DND-41 (cell line): ENCODE measurements at places on chromosomes 11 and 22.

DNA sequence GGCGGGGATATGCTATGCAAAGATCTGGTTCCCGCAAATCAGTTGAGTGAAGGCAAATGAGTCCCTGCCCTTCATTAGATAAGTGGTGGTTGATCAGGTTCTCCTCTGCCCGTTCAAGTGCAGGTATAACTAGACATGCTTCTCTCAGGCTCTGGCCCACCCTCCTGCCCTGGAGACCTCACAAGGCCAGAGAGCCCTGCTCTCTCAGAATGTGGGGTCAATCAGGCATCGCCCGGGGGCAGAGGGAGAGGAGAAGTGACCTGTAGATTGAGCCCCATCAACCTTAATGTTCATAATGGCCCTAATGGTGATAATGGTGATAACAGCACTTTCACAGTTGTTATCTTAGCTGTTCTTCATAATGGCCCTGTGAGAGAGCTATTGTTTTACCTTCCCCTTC is 224.3 kb downstream of the DSCAML1 start:
- no peak for DNase-seq

GRCh38 chr11:65589444-65590239 is 6.0 kb downstream of the KCNK7 start:
- peak; percentile 39 for DNase-seq

DNA sequence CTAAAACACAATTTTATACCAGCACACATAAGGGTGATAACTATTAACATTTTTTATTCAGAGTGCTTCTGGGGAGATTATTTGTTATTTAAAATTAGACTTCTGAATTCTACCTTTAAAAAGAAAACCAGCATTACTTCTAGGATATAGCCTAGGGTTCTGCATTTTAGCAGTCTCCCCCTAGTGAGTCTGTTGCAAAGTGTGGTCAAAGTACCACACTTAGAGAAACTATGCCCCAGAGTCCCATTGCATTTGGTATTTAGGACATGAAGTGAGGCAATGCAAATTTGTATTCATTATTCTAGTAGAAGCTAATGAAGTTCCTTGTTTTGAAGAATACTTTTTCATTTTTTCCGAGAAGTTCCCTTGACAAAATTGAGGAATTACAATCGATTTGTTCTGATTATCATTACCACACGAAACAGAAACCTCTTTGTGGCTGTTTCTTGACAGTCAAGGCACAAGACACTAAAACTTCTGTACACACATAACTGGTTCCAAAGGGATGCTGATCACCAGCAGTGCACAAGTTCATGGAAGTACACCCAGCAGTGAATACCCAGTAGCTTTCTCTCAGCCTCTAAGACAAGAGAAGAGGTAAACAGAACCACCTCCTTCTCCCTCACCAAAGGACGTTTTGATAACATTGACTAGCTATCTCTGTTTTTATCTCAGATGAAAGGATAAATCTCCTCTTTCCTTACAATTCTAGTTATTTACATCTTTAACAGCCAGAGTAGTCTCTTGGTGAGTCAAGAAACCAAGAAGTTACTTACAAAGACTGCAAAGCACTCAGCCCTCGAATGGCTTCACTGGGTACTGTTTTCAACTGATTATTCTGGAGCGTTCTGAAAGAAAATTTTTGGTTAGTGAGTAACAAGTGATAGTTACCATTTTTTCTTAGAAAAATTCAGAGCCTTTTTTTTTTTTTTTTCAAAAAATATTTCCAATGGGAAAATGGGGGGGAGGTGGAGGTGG is 27.6 kb upstream of the CCDC34 start:
- DNase-seq: no peak

GRCh38 chr11:60240662-60241061 is 2.3 kb downstream of the MS4A4E start:
- no peak for DNase-seq

- no peak for DNase-seq
These were observed 80.4 kb downstream of the TRMU start for GRCh38 chr22:46415776-46416519.

GRCh38 chr11:69963533-69964246 is 114.4 kb upstream of the ANO1 start:
- no peak for DNase-seq

- DNase-seq: no peak
These were observed at the start of gene DBX1 for GRCh38 chr11:20160425-20161229. TSS of gene DBX1 (minus strand) at chr11:20160475. CDS start at chr11:20160324, 151 bp downstream.

GRCh38 chr22:19455585-19456370 is 8.3 kb upstream of the C22orf39 start:
- DNase-seq: no peak

DNA sequence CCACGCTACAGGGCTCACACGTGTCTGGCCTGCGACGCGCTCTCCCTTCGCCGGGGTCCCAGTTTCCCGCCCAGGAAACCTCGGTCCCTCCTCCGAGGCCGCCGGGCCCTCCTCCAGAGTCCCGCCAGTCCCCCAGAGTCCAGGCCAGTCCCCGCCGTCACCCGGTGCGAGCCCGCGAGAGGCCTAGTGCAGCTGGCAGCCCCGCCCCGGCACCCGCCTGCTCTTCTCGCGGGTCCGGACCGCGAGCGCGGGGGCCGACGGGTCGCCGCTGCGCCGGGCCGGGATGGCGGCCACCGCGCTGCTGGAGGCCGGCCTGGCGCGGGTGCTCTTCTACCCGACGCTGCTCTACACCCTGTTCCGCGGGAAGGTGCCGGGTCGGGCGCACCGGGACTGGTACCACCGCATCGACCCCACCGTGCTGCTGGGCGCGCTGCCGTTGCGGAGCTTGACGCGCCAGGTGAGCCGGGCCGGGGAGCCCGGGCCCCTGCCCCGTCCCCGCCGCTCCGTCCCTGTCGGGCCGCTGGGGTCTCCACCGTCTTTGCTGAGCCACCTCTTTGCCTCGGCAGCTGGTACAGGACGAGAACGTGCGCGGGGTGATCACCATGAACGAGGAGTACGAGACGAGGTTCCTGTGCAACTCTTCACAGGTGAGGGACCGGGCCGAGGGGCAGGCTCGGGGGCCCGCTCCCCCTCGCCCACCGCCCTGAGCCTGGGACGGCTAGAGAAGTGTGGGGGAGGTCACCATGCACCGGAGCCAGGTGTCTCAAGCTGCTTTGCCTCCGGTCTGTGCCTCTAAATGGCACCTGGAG is at the start of gene PTPMT1:
TSS of gene PTPMT1 (plus strand) at position 260 of the 809 bp plus-strand sequence. CDS start at position 284, 24 bp downstream.
- DNase-seq: peak; percentile 82

DNA sequence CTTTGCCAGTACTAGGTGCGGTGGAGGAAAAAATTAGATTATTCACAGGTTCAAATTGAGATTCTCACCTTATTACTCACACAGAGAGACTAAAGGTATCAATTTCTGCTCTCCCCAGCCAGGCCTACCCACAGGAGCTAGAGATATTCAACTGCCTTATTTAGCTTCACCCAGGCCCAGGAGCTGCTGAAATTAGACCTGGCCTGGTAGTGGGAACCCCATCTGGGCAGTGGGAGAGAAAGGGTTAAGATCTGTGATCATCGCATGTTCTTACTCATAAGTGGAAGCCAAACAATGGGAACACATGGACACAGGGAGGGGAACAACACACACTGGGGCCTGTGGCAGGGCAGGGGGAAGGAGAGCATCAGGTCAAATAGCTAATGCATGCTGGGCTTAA is 20.9 kb upstream of the MICAL2 start:
- no peak for DNase-seq

DNA sequence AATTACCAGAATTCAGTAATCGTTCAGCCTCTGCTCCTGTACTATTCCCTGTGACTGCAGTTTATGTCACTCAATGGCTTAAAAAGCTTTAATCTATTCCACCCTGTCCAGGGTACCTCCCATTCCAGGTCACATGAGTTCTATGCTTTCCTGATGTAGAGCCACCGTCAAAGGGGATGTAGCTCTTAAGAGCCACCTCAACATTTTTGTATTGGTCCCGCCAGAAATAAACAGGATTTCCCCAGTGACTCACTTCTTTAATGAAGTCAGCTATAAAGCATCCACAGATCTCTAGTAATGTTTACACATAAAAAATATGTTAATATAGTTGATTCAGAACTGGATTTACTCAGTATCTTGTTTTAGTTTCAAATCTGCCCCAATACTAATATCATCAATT is 1.3 kb upstream of the OR8D1 start:
- DNase-seq: no peak

- DNase-seq: peak; percentile 9
These were observed at the start of gene MRGPRE for GRCh38 chr11:3231851-3232744. TSS of gene MRGPRE (minus strand) at chr11:3232417. CDS start at chr11:3228799, 3,618 bp downstream.

DNA sequence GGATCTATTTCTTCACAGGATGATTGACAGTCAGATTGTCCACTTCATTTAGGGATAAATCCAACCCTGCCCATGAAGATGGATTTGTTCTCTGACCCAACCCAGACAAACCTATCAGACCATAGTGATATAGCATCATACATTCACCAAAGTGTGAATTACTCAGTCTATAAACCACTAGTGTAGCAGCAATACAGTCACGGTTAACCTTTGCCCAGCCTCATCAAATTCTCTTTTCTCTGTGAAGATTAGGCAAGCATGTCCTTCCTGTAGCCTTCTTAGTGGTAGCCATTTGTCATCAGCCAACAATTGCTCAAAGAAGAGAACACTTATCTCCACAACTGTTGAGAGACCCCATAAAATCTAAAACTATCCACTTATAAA is 14.4 kb upstream of the BIRC2 start:
- no peak for DNase-seq

DNA sequence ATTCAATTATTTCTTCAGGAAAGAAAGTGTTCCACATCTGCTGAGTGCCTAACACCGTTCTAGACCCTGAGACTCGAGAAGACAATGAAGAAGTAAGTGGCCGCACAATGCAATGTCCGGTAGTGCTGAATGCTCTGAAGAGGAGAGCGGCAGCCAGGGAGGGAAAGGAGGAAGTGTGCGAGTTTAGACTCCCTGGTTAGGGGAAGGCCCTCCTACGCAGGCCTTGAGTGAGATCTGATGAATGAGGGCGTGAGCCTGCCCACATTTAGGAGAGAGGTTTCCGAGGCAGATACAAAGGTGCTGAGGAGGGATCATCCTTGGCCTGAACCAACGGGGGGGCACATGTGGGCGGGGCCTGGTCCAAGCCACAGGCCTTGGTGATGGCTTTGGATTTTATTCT is 558.6 kb downstream of the NTM start:
- no peak for DNase-seq

DNA sequence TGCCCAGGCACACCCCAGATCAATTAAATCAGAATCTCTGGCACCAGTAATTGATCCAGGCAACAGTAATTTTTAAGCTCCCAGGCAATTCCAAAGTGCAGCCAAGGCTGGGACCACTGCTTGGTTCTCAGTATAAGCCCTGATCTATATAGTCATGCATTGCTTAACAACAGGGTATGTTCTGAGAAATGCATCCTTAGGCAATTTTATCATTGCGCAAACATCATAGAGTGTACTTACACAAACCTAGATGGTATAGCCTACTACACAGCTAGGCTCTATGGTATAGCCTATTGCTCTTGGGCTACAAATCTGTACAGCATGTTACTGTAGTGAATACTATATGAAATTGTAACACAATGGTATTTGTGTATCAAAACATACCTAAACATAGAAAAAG is 651 bp upstream of the C11orf42 start:
- no peak for DNase-seq

DNA sequence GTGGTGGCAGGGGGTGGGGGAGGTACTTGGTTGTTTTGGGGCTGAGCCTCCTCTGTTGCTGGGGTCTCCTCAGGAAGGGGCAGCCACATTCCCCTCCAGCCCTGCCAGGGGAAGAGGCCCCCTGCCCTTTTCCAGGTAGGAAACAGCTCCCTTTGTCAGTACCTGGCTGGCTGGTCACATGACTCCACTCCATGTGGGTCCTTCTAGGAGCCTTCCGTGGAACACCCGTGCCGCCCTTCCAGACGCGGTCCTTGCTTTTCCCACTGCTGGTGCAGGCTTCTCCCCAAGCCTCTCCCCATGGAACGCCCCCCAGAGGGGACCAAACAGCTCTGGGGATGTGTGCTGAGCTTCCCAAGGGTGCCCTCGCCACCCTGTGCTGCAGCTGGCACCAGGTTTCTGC is 19.9 kb downstream of the IFT27 start:
- DNase-seq: no peak

- no peak for DNase-seq
These were observed 40.5 kb downstream of the NAT10 start for GRCh38 chr11:34145847-34146381.

- DNase-seq: no peak
These were observed 117.3 kb upstream of the GRK3 start for GRCh38 chr22:25447067-25447685.

- DNase-seq: no peak
These were observed 56.1 kb upstream of the GNAZ start for GRCh38 chr22:23014250-23014649.

GRCh38 chr11:6273188-6273587 is 13.6 kb downstream of the CCKBR start:
- DNase-seq: no peak

DNA sequence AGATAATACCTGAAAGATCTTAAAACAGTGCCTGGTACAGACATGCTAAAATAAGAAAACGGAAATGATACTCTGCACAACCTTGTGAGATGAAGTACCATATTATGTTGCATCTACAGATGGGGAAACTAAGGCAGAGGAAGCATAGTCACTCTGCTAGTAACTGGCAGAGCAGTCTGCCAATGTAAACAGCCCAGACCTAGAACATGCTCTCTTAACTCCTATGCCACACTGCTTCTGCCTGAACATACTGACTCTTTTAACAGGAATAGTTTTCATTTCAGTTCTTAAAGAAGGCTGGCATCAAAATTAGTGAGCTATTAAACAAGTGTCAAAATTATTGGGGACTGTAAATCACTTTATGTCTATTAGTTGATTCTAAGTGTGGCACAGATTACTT is 99.9 kb downstream of the CD44 start:
- no peak for DNase-seq

DNA sequence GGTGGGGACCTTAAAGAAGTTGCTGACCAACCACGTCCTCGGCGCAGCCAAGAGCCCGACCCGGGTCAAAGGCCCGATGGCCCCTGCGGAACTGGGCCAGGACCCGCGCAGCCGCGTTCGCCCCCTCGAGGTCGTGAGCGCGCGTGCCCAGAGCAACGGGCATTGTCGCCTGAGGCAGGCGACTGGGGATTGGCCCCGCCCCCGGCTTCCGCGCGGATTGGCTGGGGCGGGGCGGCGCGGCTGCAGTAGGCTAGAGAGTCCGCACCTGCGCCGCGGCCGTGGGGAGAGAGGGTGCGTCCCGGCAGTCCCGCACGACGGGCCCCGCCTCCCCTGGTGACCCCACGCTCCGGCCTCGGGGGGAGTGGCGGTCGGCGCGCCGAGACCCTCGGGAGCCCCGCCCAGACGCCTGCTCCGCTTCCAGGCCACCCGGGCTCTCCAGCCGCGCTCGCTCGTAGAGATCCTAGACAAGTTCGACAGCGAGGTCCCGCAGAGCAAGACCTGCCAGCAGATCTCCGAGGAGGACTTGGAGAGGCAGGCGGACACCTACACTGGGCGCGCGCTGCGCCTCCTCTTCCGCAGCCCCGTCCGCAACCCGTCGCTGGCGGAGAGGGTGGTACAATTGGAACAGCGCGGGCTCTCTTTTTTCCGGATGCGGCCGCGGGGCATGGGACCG is 8.3 kb upstream of the PPIL2 start:
- peak; percentile 88 for DNase-seq

DNA sequence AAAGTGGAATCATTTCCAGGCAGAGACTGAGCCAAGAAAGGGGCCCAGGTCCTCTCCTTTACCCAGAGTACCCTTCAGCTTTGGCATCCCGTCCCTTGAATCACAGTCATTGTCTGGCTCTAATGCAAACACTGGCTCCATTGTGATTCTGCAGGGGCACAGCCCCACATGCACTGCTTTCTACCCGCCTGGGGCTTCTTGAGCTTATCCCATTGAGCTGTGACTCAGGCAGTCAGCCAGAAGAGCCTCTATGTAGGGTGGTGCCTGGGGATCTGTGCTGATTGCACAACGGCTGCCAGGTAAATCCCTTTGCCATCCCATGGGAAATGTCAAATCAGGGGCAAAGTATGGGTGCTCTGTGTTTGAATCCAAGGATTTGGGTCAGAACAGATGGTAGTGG is 88.9 kb downstream of the RASSF10 start:
- DNase-seq: no peak
